IgD-negative memory B cell (primary cell): ENCODE measurements at places on chromosomes 4 and X. TPM values are rescaled to one million over a fixed set of nuclear protein-coding genes. Genes with fewer than 3 reads are reported as not detected.

TET2 gene
- polyA plus RNA-seq, result 32.8 TPM

NEUROG2 gene
- polyA plus RNA-seq, result not detected

HHIP gene
- not detected for polyA plus RNA-seq

MAGEA2 gene
- not detected for polyA plus RNA-seq

EMCN gene
- polyA plus RNA-seq, result not detected

PPAT gene
- polyA plus RNA-seq, result 10.3 TPM

MAGEA2B gene
- not detected for polyA plus RNA-seq

CT45A3 gene
- not detected for polyA plus RNA-seq
